ENCODE measurements at places on chromosomes 13 and 19.

DNA sequence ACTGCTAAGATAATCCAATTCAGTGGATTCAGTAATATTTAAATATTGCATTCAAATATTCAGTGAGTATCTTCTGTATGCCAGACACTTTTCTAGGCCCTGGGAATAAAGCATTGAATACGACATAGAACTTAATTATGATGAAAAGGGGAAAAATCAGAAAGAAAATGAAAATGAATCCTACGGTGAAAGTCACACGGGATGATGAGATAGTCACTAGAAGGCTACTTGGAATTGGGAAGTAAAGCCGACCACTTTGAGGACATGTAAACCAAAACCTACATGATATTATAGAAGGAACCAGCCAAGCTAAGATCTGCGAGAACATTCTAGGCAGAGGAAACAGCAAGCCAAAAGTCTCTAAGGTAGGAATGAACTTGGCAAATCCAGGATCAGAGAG, 10.1 kb downstream of the DPY19L3 start:
- no peak for DNase-seq

GRCh38 chr13:56352901-56353300, 787.8 kb upstream of the PRR20A start:
- no peak for DNase-seq

- DNase-seq, result peak; percentile 78
Observed at GRCh38 chr19:664913-665443, 2.0 kb upstream of the RNF126 start.

DNA sequence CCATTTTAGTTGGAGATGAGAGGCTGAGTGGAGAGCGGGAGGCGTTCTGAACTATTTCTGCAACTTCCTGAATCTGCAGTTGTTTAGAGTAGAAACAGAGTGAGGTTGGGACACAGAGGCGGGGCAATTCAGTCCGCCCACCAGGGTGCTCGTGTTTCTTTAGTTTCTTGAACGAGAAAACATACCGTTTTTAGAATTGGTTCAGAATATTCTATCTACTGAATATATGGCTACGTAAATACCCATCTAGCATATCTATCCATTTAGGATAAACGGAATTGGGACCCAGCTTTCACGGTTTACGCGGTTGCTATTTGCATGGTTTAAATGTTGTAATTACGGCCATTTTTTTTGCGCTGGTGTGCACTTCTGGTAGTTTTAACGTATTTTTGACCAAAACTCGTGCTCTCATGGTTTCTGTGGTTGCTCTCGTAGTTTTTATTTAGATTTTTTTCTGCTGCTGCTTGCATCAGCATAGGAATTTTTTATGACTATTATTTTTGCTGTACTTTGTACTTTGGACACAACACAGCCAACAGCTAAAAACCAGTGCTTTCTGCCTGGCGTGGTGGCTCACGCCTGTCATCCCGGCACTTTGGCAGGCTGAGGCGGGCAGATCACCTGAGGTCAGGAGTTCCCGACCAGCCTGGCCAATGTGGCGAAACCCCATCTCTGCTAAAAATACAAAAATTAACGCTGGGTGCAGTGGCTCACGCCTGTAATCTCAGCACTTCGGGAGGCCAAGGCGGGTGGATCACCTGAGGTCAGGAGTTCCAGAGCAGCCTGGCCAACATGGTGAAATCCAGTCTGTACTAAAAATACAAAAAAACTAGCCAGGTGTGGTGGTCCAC, 32.7 kb downstream of the TIMM13 start:
- DNase-seq, result no peak

Measured in T-helper 2 cell treated with Interferon-gamma antibody and Interleukin-4, amounts not matched to agents 5 μg/mL and 100 μg/mL, for 36 hours (primary cell).